CD4-positive, alpha-beta T cell treated with Interferon alpha-2 for 1 hour (primary cell): ENCODE measurements at places on chromosomes 13 and 19.
A peak's percentile ranks its signal among the peaks of the same experiment; 100 is the strongest.

GRCh38 chr13:47420568-47420967 is 523.7 kb upstream of the HTR2A start:
- no peak for DNase-seq

DNA sequence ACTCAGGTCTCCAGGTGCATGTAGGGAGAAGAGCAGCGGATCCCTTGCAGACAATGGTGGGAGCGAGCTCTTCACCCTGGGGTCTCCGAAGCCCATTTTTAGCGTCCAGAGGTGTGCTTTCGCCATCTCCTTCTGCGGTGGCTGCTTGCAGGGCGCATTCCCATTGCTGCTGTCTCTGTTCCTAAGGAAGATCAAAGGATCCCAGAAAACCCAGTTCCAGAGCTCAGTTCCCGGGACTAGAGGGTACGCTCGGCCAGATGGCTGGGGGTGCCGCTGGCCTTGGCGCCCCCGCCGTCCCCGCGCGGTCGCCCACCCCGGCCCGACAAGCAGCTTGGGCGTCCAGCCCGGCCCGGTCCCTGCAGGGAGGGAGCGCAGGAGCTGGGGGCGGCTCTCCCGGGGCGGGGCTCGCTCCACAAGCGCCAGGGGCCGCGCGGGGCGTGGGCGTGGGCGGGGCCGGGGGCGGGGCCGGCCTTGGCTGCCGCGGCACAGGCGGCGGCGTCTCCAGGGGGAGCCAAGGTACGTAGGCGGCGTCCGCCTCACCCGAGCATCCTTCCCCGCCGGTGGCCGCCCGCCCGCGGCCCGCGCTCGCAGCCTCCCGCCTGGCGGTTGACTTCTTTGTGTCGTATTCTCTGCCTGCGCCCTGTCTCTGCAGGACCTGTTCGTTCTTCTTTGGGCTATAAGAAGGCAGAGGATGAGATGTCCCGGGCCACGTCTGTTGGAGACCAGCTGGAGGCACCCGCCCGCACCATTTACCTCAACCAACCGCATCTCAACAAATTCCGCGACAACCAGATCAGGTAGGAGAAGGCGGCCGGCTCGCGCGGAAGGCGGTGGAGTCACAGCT is 96.8 kb downstream of the ATP8A2 start:
- no peak for DNase-seq

DNA sequence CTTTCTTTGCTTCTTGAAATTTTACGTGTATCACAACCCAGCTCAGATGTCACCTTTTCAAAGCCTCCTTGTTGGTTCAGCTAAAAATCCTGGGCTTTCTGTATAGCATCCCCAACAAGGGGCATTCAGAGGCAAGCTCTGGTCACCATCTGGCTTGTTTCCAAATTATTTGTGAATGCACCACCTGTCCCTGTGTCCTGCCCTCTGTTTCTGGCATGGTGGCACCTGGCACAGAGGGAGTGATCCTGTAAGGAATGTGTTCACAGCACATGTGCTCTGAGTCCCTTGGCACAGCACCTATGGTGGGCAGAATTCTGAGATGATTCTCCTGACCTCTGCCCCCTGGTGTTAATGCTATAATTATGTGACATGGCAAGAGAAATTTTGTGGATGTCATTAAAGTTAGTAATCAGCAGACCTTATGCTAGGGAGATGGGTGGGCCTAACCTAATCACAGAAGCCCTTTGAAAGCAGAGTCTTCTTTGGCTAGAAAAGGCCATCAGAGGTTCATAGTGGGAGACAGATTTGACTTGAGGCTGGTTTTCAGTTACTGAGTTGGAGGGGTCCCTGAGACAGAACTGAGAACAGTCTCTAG is 76.3 kb downstream of the ZNF429 start:
- no peak for DNase-seq

- no peak for DNase-seq
These were observed 186.9 kb downstream of the SHISA2 start for GRCh38 chr13:25864936-25865335.

GRCh38 chr13:98556968-98557631 is 19.8 kb downstream of the STK24 start:
- peak; percentile 37 for DNase-seq

DNA sequence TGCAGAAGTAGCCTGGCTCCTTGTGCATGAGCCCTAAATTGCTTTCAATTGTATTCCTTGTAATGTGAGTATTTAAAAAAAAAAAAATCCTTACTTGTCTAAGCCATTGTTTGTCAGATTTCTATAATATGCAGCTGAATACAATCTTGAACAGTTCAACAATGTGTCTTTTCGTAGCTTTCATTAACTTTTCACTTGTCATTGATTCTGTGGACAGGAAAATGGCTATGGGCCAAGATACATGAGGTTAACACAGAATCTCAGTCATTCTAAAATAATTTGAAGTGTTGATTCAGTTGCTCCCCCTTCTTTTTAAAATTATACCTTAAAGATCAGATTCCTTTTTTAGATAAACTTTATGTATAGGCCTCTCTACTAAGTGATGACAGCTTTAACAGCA is 395.8 kb upstream of the KLF12 start:
- no peak for DNase-seq

GRCh38 chr19:52963247-52963618 is 552 bp upstream of the ZNF816 start:
- no peak for DNase-seq

DNA sequence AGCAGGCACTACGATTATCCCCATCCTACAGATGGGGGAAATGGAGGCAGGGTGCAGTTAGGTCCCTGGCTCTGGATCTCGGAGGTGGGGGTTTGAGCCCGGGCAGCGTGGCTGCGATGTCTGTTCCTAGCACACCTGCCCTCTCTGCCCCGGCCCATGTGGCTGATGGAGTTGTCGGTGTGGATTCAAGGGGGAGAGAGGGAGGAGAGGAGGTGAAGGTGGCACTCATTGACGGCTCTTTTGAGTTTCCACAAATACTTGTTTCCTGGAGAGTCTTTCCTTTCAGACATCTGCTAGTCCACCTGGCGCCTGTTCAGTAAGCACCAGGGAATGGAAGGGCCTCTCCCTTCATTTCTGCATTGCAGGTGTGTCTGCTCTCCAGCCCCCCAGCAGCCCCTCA is 69.9 kb downstream of the ARHGEF18 start:
- no peak for DNase-seq
